ENCODE measurements at places on chromosomes 12 and 14.

- no peak for DNase-seq
Measured at GRCh38 chr12:69278814-69279782, 39.7 kb downstream of the CPSF6 start.

DNA sequence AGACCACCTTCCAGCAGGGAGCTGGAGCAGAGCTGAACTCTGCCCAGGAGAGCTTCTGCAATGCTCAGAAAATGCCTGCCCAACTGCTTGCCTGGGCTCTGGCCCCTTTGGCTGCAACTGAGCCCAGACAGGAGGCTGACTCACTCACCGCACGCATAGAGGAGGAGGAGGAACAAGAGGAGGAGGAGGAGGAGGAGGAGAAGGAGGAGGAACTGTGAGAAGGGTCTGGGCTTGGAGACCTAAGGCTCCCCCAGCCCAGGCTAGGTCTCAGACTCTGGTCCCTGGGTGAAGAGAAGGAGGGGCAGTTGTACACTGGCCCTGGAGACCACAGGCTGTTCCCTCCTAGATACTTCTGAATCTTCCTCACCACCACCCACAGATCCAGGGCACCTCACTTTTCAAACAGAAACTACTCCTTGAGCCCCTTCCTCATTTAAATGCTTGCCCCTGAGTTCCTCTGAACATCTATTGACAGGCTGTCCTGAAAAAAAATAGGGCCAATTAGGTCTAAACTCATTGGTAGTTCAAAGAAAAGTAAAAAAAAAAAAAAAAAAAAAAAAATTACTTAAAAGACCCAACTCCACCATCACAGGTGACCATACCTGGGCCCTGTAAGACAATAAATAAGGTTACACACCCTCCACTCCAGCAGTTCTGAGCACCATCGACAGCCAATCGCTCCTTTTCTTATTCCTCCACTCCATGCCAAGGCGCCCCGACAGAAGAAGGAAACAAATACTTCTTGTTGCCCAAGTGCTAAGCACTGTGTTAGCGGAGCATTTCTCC is 674 bp downstream of the VDR start:
- DNase-seq = peak; percentile 75

GRCh38 chr12:44431647-44432343 is 444.3 kb downstream of the NELL2 start:
- DNase-seq = no peak

DNA sequence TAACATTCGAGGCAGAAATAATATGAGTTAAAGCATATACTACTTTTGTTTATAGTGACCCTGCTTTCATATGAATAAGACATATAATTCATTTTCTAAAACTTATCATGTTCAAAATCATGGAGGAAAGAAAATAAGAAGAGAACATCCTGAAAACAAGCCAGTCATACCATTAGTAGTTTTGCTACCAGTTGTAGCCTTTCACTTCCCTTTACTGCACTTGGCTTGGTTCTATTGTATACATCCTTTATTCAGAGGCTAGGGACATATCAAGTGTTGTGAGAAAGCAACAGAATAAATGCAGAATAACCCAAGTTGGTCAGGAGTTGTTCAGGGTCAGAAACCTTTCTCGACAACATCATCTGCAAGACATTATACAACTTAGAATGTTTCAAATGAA is 598.7 kb downstream of the SOX5 start:
- DNase-seq = no peak

DNA sequence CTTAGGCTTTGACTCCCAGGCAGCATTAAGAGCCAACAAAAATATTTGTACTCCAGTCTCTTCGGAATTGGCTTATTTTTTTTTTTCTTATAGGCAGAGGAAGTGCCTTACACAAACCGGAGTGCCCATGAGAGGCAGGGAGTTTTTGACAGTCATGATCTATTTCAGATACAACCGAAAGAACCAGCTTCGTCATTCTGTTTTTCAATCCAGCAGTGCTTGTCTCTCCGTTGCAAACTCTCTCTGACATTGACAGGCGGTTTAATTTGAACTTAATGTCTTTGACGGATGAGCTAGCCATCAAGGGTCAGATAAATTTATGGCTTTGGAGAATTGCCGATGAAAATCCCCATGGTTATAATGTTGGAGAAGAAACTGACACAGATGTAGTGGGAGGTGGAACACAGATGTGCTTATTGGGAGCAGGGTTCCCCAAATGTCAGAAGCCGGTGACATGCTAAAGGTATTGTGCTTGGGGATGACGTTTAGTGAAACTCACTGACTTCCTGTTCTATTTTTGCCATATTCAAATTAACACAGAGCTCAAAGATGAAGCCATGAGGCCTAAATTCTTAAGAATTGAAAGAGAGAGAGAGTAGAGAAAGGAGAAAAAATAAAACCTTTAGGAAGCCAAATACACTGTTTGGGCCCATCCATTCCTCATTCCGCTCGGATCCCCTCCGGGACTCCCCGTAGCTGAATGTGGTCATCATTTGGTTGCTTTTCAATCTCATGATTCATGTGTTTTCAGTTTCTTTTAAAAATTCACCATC is 59.7 kb downstream of the PLXNC1 start:
- DNase-seq = peak; percentile 68

- no peak for DNase-seq
Measured at GRCh38 chr14:92528486-92529100, 15.0 kb downstream of the RIN3 start.

- DNase-seq = no peak
Measured at GRCh38 chr12:12561371-12562015, 1.2 kb downstream of the DUSP16 start.

DNA sequence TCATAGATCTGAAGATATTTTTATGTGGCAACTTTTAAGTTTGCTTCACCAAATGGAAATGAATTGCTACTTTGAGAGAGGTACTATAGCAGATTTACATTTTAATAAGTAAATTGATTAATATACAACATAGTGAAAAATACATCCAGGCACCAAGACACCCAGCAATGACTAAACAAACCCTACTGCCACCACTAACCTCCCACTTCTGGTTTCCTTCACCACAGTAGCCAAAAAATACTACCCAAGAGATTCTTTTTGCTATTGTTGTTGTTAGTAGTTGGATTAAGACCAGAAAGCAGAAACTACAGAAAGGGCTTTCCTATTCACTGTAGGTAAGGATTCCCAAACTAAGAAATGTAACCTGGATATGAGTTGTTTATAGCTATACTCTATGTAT is 54.1 kb downstream of the COCH start:
- peak; percentile 3 for DNase-seq

- DNase-seq = no peak
Measured at GRCh38 chr12:95126076-95126475, 52.7 kb upstream of the NR2C1 start.
